ENCODE measurements at places on chromosomes 13 and 19.

GRCh38 chr19:40613690-40614621 is 12.8 kb downstream of the LTBP4 start:
- DNase-seq, result no peak

DNA sequence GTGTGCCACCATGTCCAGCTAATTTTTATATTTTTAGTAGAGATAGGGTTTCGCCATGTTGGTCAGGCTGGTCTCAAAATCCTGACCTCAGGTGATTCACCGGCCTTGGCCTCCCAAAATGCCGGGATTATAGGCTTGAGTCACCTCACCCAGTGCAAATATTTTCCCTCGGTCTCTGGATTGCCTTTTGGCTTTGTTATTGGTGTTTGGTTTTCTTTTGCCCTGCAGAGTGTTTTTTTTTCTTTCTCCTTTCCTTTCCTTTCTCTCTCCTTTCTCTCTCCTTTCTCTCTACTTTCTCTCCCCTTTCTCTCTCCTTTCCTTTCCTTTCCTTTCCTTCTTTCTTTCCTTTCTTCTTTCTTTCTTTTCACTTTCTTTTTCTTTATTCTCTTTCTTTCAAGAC is 33.2 kb downstream of the KDM4B start:
- peak; percentile 75 for DNase-seq

GRCh38 chr19:41994994-41995958 is 1.2 kb upstream of the ATP1A3 start:
- DNase-seq, result no peak

DNA sequence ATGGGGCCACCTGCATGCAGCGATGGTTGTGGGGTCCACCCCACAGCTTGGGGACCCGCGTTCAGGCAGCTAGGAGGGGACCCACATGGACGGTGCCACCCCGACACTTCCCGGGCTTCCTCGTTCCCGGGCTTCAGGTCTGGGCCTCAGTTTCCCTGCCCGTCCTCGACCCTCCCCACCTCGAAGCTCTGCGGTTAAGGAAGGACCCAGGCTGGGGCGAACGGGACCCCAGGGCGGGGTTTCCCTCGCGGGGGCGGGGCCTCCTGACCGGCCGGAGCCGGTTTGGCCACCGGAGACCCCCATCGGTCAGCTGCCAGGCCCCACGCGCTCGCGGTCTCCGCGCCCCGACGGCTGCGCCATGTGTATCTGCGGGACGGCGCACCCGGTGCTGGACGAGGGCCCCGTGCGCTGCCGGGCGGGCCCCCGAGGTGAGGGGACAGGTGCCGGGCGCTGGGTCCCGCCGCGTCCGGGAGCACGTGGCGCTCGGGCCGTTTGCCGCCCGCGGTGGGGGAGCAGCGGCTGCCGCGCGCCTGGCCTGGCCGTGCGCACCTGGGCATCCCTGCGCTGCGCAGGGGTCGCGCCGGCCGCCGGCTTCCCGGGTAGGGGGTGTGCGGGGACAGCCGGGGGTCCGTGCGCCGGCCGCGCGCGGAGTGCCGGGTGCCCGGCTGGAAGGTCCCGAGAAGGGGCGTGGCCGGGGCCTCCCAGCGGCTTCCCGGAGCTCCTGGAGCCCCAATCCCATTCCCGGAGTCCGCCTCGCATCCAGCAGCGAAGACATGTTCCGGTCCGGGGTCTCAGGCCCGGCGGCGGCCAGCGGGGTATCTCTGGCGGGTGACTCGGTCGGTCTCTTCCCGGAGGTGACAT is 4.2 kb downstream of the ARHGAP45 start:
- no peak for DNase-seq

GRCh38 chr19:38247126-38247525 is 9.0 kb downstream of the PPP1R14A start:
- peak; percentile 29 for DNase-seq

DNA sequence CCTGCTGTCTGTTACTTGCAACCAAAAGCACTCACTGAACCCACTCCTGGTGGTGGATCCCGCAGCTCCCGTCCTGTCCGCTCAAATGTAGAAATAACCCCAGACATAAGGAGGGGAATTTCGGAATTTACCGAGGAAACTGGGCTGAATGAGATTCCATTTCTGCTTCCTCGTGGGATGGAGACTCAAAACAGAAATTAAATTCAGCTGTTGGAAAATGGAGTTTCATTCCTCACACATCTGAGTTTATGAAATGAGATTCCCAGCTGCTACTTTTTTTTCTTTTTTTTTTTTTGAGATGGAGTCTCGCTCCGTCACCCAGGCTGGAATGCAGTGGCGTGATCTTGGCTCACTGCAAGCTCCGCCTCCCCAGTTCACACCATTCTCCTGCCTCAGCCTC is 44.3 kb downstream of the COLGALT1 start:
- no peak for DNase-seq

DNA sequence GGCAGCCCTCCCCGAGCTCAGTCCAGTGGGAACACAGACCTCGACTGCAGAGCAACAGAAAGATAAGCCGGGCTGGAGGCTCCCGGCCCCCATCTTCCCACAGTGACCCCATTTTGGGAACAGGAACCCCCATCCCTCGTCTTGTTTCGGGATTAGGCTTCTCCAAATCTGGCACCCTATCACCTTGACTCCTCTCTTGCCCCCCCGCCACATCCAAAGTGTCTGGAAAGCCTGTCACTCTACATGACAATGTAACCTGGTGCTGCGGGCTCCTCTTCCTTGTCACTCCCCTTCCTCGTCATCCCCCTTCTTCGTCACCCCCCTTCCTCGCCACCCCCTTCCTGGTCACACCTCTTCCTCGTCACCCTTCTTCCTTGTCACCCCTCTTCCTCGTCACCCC is 10.1 kb downstream of the PAK4 start:
- no peak for DNase-seq

GRCh38 chr19:3041761-3042620 is 12.9 kb upstream of the TLE2 start:
- no peak for DNase-seq

DNA sequence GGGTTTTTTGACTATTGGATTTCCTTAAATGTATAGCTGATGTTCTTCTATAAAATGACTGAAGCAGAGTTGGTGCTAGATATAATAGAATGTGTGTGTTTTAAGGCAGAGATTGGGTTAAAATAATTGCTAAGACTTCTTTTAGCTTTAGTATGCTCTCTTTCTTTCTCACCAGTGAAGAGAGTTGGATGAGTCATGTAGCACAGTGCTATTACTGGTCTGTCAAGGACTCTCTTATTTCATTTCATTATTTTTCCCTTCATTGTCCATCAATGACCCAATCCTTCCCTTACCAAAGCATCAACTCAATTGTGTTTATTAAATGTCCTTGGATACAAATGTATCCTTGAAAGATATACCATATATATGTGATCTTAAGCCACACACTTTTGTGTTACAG is 268.9 kb downstream of the IRS2 start:
- DNase-seq, result no peak

DNA sequence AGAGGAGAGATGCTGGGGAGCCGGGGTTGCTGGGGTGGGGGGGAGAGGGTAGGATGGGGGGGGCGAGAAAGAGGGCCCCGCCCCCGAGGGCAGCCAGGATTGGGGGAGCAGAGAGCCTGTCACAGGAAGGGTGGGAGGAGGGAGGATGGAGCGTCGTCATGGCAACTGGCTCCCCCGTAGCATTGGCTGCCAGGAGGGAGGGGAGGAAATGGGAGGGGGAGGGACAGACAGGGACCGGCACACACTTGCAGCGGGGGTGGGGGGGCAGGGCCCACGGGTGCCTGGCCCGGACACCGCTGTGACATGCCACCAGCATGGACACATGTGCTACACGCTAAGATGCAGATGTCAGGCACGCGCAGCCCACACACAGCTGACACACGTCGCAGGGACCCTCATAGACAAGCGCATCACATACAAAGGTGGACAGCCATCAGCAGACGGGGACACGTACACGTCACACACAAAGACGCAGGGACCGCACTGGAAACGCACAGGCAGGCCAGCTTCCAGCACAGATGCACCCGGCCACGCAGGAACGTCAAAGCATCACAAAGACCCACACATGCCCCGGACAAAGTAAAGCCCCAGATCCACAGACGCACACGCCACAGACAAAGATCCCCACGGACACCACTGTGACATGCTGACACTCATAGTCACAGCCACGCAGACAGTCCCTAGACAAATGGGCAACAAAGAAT is at the start of gene LMTK3:
LMTK3 (minus strand) TSS at position 36 of the 704 bp plus-strand sequence. CDS start 259 bp downstream, outside the sequence.
- DNase-seq, result no peak

DNA sequence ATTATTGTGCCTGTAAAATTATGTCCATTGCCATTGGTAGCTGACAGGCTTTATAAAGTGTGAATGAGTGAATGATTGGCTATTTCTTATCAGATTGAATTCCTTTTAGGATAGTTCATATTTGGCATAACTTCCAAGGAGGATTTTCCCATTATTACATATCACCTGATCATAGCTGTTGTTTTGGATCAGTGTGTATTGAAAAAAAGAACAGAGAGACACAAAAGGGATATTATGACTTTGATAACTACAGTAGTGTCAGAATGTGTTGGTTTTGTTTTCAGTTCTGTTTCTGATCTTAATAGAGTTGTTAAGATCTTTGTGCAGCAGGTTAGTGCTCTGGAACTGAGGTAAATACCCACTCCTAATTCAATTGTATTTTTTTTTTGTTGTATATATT is 103.8 kb downstream of the LRCH1 start:
- DNase-seq, result no peak

DNA sequence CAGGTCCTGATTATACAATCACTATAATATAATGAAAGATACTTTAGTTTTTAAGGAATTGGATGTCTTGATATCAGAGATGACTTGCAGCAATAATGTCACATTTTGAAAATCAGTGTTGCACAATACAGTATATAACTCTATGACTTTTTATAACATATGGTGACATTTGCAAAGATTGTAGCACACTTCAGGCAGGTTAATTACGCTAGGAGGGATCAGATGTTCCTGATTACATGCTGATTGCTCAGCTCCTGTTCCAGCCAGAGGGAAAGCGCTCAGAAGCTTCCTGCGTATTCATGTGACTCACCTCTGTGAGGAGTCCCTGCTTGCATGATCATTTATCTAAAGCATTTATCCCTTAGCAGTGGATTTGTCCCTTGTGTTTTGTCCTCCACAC is 265.6 kb downstream of the GPC5 start:
- peak; percentile 46 for DNase-seq

- DNase-seq, result peak; percentile 93
Measured at GRCh38 chr13:45055902-45056648, 64.2 kb upstream of the GTF2F2 start.

DNA sequence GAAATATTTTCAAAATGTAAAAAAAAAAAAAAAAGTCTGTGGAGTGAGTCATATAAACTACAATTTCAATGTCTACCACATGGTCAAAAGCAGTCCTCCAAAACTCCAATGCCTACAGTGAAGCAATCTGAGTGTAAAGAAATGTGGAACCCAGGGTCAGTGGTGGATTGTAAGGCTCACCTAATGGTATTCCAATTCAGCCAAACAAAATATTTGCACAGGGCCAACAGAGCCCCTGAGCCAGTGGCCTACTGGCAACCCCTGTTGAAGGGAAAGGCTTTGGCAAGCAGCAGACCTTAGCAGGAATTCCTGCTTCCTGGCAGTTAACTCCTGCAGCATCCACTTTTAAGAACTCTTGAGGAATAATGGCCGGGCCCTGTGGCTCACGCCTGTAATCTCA is 3.4 kb downstream of the DNMT1 start:
- peak; percentile 13 for DNase-seq

Measured in MCF 10A (cell line).